ENCODE measurements at places on chromosomes 7 and 10.

- DNase-seq, result no peak
Observed at GRCh38 chr10:132168571-132169030, 18.1 kb upstream of the DPYSL4 start.

DNA sequence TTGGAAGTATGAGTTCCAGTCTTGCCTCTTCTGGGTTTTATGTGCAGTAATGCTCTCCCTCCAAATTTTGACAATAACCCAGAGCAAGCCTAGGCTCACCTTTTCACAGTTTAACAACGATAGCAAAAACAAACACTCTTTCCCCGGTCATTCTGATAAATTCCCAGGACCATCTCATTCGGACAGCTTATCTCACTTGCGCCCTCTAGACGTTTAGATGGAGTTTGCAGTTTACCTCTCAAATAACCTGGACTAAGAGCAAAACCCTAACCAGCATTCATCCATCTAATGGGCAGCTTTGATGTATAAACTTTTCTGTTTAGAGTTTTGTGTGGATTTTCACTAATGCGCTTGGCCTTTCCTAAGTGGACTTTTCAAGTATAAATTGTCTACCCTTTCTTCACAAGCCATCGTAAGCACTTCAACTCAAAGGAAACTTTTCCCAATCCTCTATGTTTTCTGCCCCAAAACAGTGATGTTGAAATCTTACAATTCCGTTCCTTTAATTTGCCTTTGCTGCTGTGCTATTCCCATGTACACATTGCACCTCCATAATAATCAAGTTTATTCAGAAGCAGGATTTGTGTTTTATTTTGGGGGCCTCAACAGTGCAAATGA is 114.9 kb downstream of the HDAC9 start:
- DNase-seq, result no peak

GRCh38 chr10:22667093-22667480 is 47.3 kb downstream of the PIP4K2A start:
- DNase-seq, result no peak

GRCh38 chr7:66869660-66870450 is 51.2 kb upstream of the TMEM248 start:
- DNase-seq, result no peak

DNA sequence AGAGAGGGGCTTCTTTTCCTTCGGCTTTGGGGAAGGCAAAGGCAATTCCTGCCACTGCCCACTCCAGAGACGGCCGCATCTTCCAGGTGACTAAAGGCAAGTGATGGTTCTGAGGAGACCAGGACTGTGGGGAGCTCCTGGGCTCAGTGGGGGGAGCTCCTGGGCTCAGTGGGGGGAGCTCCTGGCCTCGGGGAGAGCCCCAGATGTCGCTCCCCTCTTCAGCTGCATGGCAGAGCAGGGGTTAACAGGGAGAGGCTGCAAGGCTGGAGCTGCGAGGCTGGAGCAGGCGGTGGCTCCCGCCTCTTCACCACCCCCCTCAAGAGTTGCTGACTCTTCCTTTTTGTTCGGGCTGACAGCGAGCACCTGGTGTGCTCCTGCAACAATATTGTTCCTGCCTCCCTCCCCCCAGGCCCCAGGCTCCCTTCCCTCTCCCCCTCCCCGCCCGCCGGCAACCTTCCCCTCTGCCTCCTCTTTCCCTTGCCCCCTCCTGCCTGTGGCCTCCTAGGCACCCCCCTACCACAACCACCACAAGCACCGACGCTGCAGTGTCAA is 56.3 kb upstream of the LBX1 start:
- DNase-seq, result no peak

DNA sequence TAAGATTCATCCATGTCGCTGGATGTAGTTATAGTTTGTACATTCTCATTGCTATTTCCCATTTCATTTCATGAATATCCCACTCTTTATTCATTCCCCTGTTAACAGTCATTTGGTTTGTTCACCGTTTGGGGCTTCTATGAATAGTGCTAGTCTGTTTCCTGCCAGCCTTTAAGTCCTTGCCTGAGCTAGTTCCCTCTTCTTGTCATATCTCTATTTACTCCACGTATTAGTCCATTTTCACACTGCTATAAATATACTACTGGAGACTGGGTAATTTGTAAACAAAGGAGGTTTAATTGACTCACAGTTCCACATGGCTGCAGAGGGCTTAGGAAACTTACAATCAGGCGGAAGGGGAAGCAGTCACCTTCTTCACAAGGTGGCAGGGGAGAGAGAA is 56.2 kb downstream of the PLCE1 start:
- DNase-seq, result no peak

GRCh38 chr7:121062671-121063279 is 74.3 kb downstream of the CPED1 start:
- no peak for DNase-seq

DNA sequence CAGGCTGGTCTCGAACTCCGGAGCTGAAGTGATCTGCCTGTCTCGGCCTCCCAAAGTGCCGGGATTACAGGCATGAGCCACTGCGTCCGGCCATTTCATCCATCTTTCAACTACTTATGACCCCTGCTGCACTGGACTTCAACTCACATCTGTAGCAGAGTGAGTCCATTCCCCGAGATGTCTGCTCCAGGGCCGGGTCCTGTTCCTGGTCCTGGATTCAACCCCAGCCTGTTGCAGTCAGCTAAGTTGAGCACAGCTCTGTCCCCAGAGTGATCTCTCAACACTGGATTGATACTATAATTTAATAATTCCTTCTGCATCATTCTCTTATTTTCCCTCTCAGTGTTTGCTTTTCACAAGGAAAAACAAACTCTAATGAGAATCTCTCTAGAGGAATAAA is 25.8 kb downstream of the PRTFDC1 start:
- DNase-seq, result no peak

- no peak for DNase-seq
Observed at GRCh38 chr7:152847386-152847908, 87.9 kb downstream of the ACTR3B start.

DNA sequence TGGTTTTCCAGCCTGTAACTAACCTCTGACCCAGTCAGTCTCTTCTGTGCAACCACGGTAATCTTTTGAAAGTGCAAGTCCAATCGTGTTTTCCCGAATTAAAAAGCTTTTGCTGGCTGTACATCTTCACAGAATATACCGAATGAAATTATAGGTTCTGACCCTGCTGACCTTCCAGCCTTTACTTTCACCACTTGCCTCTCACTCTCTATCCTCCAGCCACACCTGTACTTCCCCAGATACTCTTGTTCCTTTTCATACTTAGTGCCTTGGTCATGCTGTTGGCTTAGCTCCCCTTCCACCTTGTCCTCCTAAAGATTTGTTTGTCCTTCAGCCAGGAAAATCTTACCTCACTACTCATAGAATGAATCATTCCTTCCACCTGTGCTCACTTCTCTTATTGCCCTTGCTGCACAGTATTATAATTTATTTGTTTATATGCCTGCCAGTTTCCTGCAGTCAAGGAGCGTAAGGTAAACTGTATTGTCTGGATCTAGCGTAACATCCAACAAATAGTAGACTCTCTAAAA is 2.3 kb upstream of the PNPLA8 start:
- no peak for DNase-seq

GRCh38 chr10:4527281-4527970 is 298.6 kb upstream of the AKR1E2 start:
- no peak for DNase-seq

- no peak for DNase-seq
Observed at GRCh38 chr10:123886292-123886691, 5.3 kb downstream of the CPXM2 start.

- DNase-seq, result no peak
Observed at GRCh38 chr7:96169439-96169838, 152.5 kb downstream of the SLC25A13 start.

- DNase-seq, result no peak
Observed at GRCh38 chr7:131261476-131261994, 66.1 kb upstream of the MKLN1 start.

DNA sequence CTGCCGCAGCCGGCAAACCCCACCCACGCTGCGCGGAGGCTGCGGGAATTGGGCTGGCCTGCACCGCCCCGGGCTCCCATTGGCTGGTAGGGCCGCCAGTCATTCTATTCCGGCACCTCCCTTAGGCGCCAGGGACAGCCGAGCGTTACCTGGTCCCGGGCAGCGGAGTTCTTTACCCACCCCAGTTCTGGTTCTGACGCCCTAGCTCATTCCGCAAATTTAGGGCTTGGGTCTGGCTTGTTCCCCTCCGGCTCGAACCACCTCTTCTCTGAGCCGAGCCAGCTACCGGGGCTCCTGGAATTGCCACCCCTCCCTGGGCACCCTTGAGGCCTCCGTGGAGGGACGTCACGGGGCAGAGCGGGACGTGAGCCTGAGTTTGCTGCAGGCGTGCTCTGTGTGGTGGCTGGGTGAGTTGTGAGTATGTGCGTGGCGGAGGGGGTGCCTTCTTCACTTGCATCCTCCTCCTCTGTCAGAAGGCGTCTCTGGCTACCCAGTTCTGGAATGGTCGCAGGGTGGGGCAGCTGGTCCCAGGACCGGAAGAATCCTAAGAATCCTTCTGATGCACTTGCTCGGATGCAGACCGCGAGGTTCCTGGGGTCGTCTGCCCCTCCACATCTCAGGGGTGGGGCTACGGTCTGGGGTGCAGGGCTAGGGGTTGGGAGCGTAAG is at the start of the genes PDZD7 and SFXN3:
TSS of gene PDZD7 (minus strand) at position 2 of the 668 bp plus-strand sequence. CDS start 910 bp downstream, outside the sequence.
TSS of gene SFXN3 (plus strand) at position 107 of the 668 bp plus-strand sequence. CDS start 3,461 bp downstream, outside the sequence.
- peak; percentile 58 for DNase-seq

DNA sequence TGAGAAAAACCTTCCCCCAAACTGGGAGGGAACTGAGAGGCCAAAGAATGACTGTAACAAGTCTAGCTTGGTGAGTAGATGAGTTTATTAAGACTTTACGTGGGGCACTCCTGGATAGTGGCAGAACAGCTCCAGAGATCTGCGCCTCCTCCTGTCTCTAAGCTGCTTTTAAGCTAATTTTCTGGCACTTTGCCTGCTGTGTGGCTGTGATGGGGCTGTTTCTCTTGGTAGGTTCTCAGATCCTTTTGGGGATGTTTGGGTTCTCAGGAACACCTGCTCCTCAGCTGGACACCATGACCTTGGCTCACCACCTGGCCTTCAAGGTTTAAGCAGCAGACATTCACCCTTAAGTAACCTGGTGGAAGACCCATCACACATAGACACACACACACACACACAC is 68.3 kb downstream of the AKR1E2 start:
- no peak for DNase-seq

DNA sequence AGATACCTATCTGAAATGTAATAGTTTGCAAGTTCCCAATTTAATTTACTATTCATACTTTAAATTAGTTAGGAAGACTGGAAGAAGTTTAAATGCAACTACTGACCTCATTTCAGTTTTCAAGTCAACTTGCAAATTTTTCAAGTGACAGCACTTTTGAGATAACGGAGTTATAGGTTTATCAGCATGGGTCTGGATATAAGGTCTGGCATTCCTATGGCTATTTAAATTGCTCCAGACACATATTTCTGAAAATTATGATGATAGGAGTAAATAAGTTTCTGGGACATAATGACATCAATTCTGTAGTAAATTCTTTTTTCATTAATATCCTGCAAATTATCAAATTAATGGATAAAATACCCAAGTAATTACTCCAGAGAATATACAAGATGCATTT is 251.9 kb downstream of the PRKG1 start:
- DNase-seq, result no peak

GRCh38 chr10:97025613-97026242 is 160.0 kb downstream of the SLIT1 start:
- no peak for DNase-seq

DNA sequence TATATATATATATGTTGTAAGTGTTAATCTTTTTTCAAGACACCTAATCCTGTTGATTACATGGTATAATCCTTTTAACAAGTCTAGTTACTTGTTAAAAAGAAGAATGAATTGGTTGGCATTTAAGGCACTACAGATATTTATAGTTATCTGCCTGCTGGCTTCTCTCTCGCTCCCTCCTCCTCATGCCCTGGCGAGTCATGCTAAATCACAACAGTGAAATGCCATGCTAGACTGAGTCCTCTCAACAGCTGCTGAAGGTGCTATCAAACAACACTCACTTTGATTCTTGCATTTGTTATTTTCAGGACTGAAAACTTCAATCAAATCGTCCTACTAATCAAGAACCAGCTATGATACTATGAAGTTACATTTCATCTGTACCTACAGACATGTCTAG is 15.4 kb downstream of the NRAP start:
- DNase-seq, result no peak

DNA sequence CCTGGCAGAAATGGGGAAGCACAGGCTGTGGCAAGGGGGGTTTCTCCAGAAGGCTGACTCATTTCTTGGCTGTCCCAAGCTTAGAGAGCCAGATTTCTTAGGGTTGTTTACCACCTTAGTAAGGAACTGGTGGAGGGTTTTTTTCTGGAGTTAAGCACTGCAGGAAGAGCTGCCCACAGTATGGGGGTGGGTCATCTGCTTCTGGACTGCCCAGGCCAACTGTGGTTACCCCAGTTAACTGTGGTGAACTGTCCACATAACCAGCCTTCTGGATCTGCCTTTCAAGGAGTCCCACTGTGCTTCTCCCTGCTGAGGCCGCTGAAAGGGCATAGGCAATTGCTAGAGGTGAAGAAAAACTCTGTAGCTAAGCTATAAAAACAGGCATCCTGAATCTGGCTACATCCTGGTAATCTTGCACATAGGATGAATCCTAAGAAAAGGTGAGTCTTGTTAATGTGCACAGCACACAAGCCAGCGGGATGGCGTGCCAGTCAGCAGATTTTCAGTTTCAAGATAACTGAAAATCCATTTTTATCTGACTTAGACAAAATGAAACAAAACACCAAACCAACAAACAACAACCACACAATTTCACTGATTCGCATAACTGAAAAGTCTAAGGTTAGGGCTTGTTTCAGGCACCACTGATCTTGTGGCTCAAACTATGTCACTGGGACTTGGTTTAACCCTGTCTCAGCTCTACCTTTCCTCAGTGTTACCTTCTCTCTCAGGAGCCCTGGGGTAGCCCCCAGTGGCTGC is 21.6 kb upstream of the TSPAN33 start:
- no peak for DNase-seq

- DNase-seq, result no peak
Observed at GRCh38 chr10:34432589-34432988, 382.5 kb downstream of the PARD3 start.

DNA sequence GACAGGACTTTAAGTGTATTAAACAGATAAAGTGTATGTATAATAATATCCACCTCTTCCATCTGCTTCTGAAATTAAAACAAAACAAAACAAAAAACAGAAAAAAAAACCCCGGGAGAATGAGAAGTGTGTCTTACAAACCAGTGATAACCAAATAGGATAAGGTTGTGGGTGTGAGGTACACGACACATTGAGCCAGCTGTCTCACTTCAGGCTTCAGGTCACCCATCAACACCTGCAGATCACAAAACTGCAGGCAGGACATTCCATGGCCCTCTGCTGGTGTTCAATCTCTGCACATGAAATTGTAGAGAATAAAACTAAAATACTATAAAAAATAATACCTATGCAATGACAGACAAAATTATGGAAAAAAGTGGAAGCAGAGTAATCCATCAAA is 339.9 kb downstream of the SFMBT2 start:
- no peak for DNase-seq

GRCh38 chr10:87850742-87851205 is 12.6 kb downstream of the KLLN start:
- no peak for DNase-seq

DNA sequence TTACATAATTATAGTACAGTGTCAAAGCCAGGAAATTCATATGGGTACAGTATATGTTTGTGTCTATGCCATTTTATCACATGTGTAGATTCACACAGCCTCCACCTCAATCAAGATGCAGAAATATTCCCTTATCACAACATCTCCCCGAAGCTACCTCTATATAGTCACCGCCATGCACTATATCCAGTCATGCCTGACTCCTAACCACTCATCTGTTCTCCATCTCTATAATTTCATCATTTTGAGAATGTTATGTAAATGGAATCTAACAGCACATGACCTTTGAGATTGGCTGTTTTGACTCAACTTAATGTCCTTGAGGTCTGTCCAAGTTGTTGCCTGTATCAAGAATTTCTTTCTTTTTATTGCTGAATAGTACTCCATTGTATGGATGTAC is 22.3 kb upstream of the SLC25A13 start:
- no peak for DNase-seq

- DNase-seq, result no peak
Observed at GRCh38 chr7:106246902-106247711, 37.7 kb downstream of the NAMPT start.

Measured in esophagus squamous epithelium (tissue), 5 donors.